Activated CD4-positive, alpha-beta memory T cell treated with anti-CD3 and anti-CD28 coated beads for 36 hours (primary cell): ENCODE measurements at places on chromosomes 3 and 15. TPM values are rescaled to one million over a fixed set of nuclear protein-coding genes. Genes with fewer than 3 reads are reported as not detected.
A peak's percentile ranks its signal among the peaks of the same experiment; 100 is the strongest.

DNA sequence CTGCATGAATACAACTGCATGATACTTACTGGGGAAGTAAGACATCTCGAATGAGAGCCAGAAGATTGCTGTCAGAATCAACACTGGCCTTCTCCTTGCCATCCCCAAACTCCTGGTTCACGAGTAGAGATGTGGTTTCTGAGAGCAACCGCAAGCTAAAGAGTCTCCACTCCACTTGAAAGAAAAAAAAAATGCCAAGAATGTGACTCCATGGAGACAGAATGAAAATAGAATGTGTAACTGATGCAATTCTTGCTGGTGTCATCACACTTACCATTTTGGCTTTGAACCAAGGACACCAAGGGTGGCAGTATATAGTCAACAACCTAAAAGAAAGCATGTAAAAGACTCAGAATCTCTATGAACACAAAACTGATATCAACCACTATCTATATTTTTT is 280.4 kb downstream of the ULK4 start:
- H3K27ac ChIP-seq, result no peak overlapping the region
- peaks cover 18% of the 10 kb centered on the region for H3K36me3 ChIP-seq
- H3K4me1 ChIP-seq, result no peaks in the 10 kb centered on the region
- DNase-seq, result no peak

- peaks cover 22% of the 10 kb centered on the region for H3K4me1 ChIP-seq
- H3K27me3 ChIP-seq, result peaks cover 25% of the 10 kb centered on the region
- DNase-seq, result peak; percentile 51
- H3K4me3 ChIP-seq, result peak overlapping the region; percentile 52
- H3K27ac ChIP-seq, result no peak overlapping the region
These were observed 604 bp downstream of the LTK start for GRCh38 chr15:41512940-41513505.

GRCh38 chr15:95843241-95843910 is 487.1 kb upstream of the NR2F2 start:
- H3K27me3 ChIP-seq, result no peaks in the 10 kb centered on the region
- H3K4me3 ChIP-seq, result no peak overlapping the region
- no peak overlapping the region for H3K27ac ChIP-seq
- no peak for DNase-seq
- H3K4me1 ChIP-seq, result peaks cover 26% of the 10 kb centered on the region
- no peaks in the 10 kb centered on the region for H3K36me3 ChIP-seq

The LYZL4 gene
- total RNA-seq, result not detected

The HIGD2B gene
- 0.27 TPM for total RNA-seq

GRCh38 chr3:104832530-104832929 is 534.2 kb upstream of the ALCAM start:
- H3K27ac ChIP-seq, result no peak overlapping the region
- H3K36me3 ChIP-seq, result no peaks in the 10 kb centered on the region
- no peak overlapping the region for H3K4me3 ChIP-seq
- peaks cover 1% of the 10 kb centered on the region for H3K27me3 ChIP-seq
- DNase-seq, result no peak

- no peak overlapping the region for H3K4me3 ChIP-seq
- H3K36me3 ChIP-seq, result no peaks in the 10 kb centered on the region
- no peaks in the 10 kb centered on the region for H3K4me1 ChIP-seq
- no peak overlapping the region for H3K27ac ChIP-seq
- DNase-seq, result no peak
- peaks cover 4% of the 10 kb centered on the region for H3K27me3 ChIP-seq
These were observed 20.9 kb downstream of the ALDH1L1 start for GRCh38 chr3:126159476-126159875.

DNA sequence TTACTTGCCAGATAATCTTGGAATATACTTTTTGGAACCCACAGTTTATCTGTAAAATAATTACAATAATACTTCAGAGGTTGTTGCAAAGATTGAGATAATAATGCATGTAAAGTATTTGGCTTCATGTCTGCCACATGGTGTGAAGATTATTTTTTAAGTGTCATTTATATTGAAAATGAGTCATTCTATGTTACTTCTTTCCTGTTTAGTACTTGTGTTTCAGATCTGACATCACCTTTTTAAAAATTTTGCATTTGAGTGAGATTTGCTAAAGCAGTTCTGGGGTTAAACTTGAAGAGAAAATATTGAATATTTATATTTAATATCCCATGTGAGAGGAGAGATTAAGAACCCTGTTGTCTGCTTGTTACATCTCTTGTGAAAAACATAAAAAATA is 31.2 kb downstream of the IQGAP1 start:
- H3K27me3 ChIP-seq, result no peaks in the 10 kb centered on the region
- H3K36me3 ChIP-seq, result peaks cover 19% of the 10 kb centered on the region
- peak overlapping the region; percentile 61 for H3K4me3 ChIP-seq
- no peak for DNase-seq

GRCh38 chr3:156772588-156773206 is 53.5 kb upstream of the LEKR1 start:
- H3K4me1 ChIP-seq, result no peaks in the 10 kb centered on the region
- H3K27me3 ChIP-seq, result no peaks in the 10 kb centered on the region
- H3K4me3 ChIP-seq, result no peak overlapping the region
- H3K27ac ChIP-seq, result no peak overlapping the region
- H3K36me3 ChIP-seq, result no peaks in the 10 kb centered on the region

GRCh38 chr3:50233176-50233575 is 2.8 kb upstream of the GNAI2 start:
- H3K4me3 ChIP-seq, result no peak overlapping the region
- H3K27ac ChIP-seq, result no peak overlapping the region
- no peaks in the 10 kb centered on the region for H3K27me3 ChIP-seq

- DNase-seq, result no peak
- H3K4me1 ChIP-seq, result peaks cover 98% of the 10 kb centered on the region
- peaks cover 40% of the 10 kb centered on the region for H3K36me3 ChIP-seq
These were observed 154.3 kb upstream of the BHLHE40 start for GRCh38 chr3:4824926-4825325.

The RLBP1 gene
- not detected for total RNA-seq

DNA sequence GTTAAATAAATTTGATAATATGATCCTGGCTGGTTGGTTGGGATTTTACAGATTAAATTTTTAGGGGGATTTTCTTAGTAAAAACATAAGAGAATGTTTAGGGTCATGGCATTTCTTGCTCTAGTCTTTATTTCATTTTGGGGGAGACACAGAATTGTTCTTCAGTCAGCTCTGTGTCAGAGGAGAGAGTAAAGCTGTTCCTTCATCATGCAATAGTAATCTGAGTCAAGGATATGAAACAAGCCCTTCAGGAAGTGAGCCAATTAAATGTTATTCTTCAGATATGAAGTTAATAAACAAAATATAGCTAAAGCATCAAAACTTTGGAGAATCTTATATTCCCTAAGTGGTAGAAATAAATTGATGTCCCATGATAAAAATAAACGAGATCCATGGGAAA is 22.9 kb upstream of the SLC4A7 start:
- H3K4me3 ChIP-seq, result no peak overlapping the region
- H3K27ac ChIP-seq, result no peak overlapping the region
- H3K36me3 ChIP-seq, result no peaks in the 10 kb centered on the region
- H3K4me1 ChIP-seq, result peaks cover 2% of the 10 kb centered on the region
- no peak for DNase-seq

The SERPINI2 gene
- total RNA-seq, result not detected

The ECE2 gene
- total RNA-seq, result not detected

The GFM1 gene
- total RNA-seq, result 57.3 TPM

The SPESP1 gene
- total RNA-seq, result 1.5 TPM

GRCh38 chr3:37785736-37786135 is 75.9 kb upstream of the CTDSPL start:
- DNase-seq, result no peak
- H3K27me3 ChIP-seq, result no peaks in the 10 kb centered on the region
- peaks cover 8% of the 10 kb centered on the region for H3K4me1 ChIP-seq
- H3K27ac ChIP-seq, result no peak overlapping the region
